ENCODE measurements at places on chromosomes 6 and 20.

DNA sequence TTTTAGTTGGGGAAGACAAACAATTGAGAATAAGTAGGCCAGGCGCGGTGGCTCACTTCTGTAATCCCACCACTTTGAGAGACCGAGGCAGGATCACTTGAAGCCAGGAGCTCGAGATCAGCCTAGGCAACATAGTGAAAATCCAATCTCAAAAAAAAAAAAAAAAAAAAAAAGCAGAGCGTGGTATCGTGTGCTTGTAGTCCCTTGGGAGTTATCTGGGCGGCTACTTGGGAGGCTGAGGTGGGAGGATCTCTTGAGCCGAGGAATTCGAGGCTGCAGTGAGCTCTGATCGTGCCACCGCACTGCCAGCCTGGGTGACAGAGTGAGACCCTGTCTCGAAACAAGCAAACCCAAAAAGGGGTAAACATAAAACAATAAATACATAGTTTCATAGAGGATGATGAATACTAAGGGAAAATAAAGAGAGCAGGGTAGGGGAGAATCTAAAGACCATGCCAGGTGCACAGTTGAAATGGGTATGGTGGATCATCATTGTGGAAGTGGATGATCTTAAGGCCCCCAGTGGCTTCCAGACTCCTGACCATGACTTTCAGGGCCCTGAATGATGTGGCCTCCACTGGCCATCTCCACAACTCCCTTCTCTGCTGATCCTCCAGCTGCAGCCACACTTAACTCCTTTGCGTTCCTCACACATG is 947 bp downstream of the POFUT1 start:
- DNase-seq: no peak

DNA sequence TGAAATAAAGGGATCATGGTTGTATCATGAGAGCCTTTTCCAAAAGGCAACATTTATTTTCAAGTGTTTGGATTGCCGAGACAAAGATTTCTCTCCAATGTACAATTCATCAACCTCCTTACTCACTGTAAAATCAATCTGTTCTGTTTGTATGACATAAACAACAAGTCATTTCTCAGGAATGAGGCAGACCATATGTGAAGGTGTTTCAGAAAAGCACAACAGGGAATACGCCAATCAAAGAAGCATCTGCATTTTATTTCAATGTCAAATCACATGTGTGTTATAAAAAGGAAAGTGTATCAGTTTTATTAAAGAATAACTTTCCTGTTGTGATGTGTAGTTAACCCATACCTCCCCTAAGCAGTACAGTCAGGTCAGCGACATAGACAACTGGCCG is 653.7 kb downstream of the TFAP2A start:
- no peak for DNase-seq

DNA sequence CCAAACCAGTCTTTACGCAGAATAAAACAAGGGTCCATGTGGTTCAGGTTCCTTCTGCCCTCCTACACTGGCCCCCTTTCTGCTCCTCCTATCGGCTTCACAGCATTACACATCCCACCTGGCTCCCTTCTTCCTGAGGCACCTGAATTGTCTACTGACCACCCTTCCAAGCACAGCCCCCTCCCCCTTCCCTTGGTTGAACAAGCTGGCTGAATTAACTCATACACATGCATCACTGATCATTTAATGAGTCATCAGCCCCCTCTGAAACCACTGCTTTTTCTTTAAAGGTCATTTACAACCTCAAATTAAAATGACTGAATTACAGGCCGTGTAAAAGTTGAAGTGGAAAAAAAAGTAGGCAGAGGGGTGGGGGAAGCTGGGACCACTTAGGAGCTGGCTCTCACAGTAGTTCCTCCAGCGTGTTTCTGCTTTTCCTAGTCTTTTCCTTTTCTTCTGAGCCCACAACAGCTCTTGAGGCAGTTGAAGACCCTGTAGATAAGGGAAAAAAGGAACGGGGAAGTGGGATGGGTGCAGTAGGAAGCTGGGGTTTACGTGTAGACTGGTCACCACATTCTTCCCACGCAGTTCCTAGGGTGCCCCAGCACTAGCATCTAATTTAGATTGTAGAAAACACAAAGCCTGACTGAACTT is 67.6 kb downstream of the FYN start:
- DNase-seq: peak; percentile 42

GRCh38 chr20:51444467-51444866 is 98.1 kb downstream of the NFATC2 start:
- no peak for DNase-seq

DNA sequence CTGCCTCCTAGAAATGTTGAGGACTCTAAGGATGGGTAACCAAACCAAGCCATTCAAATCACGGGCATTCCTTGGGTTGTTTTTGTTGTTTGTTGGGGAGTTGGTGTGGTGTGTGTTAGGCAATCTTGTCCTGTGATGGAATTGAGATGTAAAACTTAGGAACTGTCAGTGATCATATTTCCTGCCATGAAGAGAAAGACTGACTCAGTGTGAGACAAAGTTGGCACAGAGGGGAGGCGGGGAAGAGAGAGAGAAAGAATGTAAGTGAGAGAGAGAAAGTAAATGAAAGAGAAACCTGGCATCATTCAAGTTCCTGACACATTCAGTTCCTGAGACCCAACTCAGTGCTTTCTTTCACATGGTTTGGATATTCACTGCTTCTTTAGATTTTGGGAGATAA is 21.6 kb upstream of the FBXO30 start:
- DNase-seq: no peak

Measured in activated T-cell treated with anti-CD3 and anti-CD28 coated beads, Interleukin-2, amount 50 U/mL, for 4 hours (primary cell).